ENCODE measurements at places on chromosomes 5 and 9.

DNA sequence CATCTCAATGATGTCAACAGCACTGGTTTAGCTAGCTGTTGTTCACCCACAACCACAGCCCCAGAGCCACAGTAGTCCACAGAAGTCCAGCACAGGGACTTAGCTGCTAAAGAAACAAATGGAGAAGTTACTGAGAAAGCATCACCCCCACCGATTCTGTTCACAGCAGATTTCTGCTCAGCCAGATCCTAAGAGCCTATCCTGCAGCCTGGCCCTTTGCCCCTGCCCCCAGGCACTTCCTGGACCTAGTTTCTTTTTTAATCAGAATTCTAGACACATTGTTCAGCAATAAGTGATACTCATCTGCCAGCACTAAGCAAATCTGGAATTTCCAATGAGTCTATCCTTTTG is 7.4 kb downstream of the B4GALT1 start:
- peak; percentile 84 for DNase-seq

GRCh38 chr9:114856215-114856941 is 50.5 kb upstream of the TNFSF15 start:
- DNase-seq: peak; percentile 92

DNA sequence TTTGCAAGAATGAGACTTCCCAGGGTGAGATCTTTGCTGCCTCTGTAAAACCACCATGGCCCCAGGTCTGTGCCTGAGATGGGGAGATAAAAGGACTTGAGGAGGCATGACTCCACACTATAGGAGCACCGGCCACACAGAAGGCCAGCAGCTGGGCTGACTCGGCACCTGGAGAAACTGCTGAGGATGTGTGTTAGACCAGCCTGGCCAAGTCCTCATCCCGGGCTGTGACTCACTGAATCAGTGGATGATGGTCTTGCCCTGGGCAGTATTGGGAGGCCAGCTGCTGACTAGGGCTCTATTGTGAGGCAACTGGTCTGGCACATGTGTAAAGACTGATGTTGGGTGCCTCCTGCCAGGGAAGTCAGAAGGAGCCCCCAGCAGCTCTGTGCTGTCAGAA is 286.2 kb downstream of the ACTL7B start:
- peak; percentile 22 for DNase-seq

- no peak for DNase-seq
Measured at GRCh38 chr5:28468166-28468565, 1429.8 kb upstream of the CDH9 start.

- peak; percentile 82 for DNase-seq
Measured at GRCh38 chr5:147554261-147554817, 44.5 kb upstream of the DPYSL3 start.

DNA sequence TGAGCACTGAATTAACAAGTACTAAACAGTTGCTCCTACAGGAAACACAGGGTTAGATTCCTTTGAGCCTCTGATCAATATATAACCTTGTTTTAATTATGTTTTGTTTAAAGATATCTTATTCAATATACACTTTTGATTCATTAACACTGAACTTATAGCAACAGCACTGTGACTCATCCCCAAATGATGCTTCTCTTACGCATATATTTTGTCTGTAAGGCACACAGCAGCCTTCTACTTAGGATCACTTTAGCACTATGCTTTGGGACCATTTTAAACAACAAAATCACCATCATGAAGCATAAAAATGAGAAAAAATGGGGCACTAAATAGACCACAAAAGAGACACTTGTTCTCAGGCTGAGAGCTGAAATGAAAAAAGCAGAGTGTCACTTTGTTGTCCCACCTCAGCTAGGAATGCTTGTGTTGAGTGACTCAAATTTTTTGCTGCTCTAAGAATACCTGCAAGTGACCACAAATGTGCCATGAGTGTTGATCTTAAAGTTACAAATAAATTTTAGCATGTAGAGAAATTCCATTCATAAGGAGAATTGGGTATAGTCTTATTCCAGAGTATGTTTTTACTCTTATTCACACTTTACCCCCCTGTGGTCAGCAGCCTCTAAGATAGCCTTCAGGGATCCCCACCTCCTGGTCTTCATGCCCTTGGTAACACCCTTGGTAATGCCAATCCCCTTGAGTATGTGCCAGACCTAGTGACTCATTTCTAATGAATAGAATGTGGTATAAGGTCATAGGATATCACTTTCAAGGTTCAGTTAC is 252.7 kb upstream of the IL12B start:
- no peak for DNase-seq

DNA sequence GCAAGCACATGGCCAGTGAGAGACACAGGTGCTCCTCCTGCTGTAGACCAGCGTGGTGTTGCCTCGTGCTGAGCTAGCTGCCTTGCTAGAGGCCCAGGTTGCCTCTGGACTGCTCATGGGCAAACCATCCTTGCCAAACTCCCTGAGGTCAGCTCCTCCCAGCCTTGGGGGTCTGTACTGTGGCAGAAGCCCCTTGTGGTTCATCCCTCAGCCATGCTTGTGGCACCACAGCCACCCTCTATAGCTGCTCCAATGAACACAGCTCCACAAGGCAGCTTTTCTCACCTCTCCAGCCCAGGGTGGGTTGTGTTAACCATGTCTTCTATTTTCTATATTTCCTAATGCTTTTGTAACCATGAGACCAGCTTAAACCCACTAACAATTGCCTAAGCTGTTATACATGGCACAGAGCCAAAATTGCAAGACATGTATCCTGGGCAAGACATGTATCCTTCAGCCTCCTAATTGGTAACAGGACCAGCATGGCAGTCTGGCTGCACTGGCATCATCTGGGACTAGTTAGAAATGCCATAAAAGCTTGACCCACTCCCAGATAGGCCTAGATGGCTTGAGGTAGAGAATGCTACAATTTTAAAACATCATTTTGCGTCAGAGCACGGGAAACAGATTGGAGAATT is 183.1 kb upstream of the S1PR3 start:
- peak; percentile 24 for DNase-seq
